ENCODE measurements at places on chromosomes 1 and 21. TPM values are rescaled to one million over a fixed set of nuclear protein-coding genes. Genes with fewer than 3 reads are reported as not detected.

GRCh38 chr1:33973799-33974545 lies 110.1 kb downstream of the HMGB4 start:
- no peaks in the 10 kb centered on the region for H3K4me1 ChIP-seq
- no peak overlapping the region for H3K4me3 ChIP-seq

- no peaks in the 10 kb centered on the region for H3K4me1 ChIP-seq
- H3K36me3 ChIP-seq: no peaks in the 10 kb centered on the region
- peak; percentile 3 for DNase-seq
- no peak overlapping the region for H3K4me3 ChIP-seq
- no peak overlapping the region for H3K27ac ChIP-seq
Measured at GRCh38 chr1:53074313-53075154, 12.5 kb downstream of the PODN start.

DNA sequence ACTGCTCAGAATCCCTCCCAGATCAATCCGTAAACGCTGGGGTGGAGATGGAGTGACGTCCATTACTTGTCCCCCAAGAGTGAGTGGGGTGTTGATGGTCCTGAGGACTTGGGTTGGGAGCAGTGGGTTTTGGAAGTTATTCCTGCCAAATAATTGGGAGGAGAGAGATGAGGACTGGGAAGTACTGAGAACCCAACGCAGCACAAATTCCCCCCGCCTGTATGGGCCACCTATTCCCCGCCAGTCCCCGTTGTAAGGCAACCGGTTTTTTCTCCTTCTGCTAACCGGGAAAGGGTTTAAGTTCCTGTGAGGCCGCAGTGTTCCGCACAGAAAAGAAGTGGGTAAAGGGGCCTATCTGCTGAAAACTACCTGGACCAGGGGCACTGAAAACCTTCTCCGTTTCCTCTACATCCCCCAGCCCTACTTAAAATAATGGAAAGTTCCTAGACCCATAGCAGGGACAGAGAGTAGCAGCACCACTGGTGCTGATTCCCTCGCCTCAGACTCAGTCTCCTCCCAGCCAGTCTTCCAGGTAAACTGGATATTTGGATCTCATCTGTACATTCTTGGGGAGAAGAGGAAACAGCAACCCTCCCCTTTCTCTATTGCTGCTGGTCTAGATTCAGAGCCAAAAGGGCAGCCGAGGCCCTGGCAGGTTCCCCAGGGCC lies 738 bp downstream of the LURAP1 start:
- peaks cover 4% of the 10 kb centered on the region for H3K27me3 ChIP-seq
- no peak for DNase-seq
- peaks cover 20% of the 10 kb centered on the region for H3K4me1 ChIP-seq
- H3K36me3 ChIP-seq: peaks cover 3% of the 10 kb centered on the region

GRCh38 chr1:219529116-219529515 lies 83.8 kb downstream of the ZC3H11B start:
- peaks cover 2% of the 10 kb centered on the region for H3K27me3 ChIP-seq
- H3K36me3 ChIP-seq: no peaks in the 10 kb centered on the region
- H3K4me1 ChIP-seq: no peaks in the 10 kb centered on the region
- H3K27ac ChIP-seq: no peak overlapping the region
- no peak overlapping the region for H3K4me3 ChIP-seq

DNA sequence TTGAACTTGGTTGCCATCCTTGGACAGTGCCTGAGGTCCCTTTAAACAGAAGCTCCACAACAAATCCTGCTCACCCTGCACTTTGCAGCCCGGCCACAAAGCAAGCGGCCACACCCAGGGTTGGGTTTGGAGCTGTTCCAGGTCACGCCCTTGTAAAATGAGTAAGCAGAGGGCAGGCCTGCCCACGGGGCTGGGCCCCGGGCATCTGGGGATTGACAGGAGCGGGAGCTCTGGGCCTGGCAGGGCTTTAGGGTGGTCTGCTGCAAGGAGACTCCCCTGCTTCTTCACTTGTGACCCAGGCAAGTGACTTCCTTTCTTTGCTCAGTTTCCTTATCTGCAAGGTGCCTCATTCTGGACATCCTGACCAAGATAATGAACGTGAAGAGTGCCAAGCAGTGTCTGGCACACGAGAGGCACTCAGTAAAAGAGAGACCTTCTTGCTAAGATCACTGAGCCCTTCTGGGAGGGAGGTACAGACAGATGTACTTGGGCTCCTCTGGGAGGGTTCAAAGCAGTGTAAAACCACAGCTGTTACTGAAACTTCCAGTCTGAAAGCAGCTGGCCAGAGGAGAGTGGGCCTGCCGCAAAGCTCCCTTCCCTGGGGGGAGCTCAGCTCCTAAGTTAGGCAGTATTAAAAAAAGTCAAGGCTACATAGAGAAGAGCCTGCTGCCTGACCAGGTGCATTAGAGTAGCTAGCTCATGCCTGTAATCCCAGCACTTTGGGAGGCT lies 2.6 kb downstream of the E2F2 start:
- no peaks in the 10 kb centered on the region for H3K27me3 ChIP-seq
- H3K27ac ChIP-seq: peak overlapping the region; percentile 81
- peak; percentile 51 for DNase-seq
- no peaks in the 10 kb centered on the region for H3K36me3 ChIP-seq
- peaks cover 94% of the 10 kb centered on the region for H3K4me1 ChIP-seq

DNA sequence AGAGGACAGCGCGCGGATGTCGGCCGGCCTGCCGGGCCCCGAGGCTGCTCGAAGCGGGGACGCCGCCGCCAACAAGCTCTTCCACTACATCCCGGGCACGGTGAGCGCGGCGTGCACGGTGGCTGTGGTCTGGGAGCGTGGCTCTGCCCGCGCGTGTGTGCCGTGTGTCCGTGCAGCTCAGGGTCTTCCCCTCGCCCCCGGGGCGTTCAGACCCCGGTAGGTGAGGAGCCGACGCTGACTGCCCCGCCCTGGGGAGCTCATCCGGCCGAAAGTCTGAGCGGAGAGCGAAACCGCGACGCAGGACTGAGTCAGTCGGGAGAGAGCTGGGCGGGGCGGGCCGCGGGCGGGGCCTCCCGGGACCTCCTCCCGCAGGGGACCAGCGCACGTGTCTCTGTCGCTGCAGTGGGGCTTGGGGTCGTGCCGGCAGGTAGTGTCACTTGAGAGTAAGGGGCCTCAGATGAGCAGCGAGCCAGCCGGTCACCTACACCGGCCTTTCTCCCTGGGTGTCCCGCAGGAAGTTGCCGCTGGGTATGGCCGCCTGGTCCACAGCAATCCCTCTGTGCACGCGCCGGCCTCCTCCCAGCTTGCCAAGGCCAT lies 520 bp downstream of the PLEKHN1 start:
- peaks cover 1% of the 10 kb centered on the region for H3K36me3 ChIP-seq
- peak; percentile 65 for DNase-seq
- peaks cover 6% of the 10 kb centered on the region for H3K27me3 ChIP-seq

DNA sequence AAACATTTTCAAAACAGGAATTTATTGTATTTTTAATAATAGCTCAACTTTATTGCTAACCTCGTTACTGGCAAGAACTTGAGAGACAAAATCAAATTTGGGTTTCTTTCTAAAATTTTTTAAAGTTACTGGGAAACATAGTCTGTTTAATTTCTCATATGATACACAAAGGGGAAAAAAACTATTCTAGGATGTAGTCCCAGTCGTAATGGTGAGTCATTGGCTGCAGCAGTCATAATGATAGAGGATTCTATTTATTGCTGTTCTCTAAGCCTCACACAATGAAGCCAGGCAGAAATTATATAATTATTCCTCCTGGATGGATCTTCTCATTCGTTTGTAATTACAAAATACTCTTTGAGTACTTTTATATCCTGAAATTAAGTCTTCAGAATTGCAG lies 326.5 kb upstream of the SGIP1 start:
- no peaks in the 10 kb centered on the region for H3K36me3 ChIP-seq
- no peak overlapping the region for H3K27ac ChIP-seq
- no peaks in the 10 kb centered on the region for H3K4me1 ChIP-seq
- H3K4me3 ChIP-seq: no peak overlapping the region
- peaks cover 24% of the 10 kb centered on the region for H3K27me3 ChIP-seq
- no peak for DNase-seq

DNA sequence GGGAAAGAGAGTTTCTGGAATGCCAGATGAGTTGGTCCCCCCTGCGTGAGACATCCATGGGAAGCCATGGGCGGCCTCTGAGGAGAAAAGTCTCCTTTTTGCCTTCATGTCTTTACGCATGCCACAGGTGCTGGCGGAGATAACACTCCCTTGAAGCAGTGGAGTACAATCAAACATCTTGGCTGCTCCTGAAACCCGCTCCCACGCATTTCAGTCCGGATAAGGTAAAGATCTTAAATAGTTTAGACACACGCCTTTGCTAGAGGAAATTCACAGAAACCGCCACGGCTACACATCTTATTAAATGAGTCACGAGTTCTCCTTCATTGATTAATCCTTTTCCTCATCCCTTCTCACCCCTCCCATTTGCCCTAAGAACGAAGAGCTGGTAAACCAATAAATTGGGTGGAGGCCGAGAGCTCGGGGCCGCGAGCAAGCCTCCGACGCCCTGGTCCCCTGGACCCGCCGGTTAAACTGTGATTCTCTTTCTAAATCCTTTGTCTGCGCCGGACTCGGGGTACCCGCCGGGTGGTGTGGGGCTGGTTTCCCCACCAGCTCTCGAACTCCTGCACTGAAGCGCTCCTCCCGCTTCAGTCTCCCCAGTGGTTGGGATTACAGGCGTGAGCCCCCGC lies 6.6 kb upstream of the ZNF669 start:
- DNase-seq: no peak
- H3K36me3 ChIP-seq: no peaks in the 10 kb centered on the region
- peaks cover 48% of the 10 kb centered on the region for H3K27me3 ChIP-seq
- H3K27ac ChIP-seq: no peak overlapping the region
- peaks cover 6% of the 10 kb centered on the region for H3K4me1 ChIP-seq

GRCh38 chr1:93810316-93810715 lies 68.7 kb downstream of the DNTTIP2 start:
- no peak for DNase-seq
- no peak overlapping the region for H3K27ac ChIP-seq
- H3K27me3 ChIP-seq: no peaks in the 10 kb centered on the region
- no peak overlapping the region for H3K4me3 ChIP-seq
- H3K4me1 ChIP-seq: no peaks in the 10 kb centered on the region

DNA sequence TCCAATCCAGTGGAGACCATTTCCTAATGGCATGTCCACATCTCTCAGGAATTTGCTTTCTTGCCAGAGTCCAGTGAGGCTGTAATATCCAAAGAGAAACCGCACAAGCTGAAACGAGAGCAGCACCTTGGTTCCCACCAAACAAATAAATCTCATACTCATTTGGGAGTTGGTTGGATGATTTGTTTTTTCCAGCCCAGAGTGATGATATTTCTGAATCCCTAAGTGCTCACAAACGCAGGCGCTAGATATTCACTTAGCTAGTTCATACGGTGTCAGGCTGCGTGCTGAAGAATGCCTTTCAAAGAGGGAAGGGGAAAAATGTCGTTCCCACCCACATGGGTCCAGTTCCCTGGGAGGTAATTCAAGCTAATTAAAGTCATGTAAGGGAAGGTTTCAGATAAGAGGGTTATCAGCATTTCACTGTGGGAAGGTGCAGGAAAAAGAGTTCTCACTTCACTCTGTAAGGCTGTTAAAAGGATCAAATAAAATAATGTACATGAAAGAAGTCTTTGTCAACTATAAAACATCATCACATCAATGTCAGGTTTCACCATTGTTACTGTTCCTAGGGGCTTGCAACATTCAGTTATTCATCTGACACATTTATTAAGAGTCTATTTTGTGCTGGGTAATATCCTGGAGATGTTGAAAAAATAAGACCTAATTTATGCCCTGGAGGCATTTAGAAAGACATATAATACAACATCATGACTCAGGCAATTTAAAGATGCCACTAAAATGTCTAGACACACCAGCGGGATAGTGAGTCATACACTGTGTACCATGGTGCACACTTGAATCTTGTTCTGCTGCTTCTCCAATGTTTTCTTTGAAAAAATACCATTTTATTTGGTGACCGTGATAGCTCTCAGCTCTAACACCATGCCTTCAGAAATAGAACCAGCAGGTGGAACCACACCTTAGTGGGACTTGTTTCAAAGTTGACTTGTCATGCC lies 19.3 kb downstream of the DPT start:
- no peaks in the 10 kb centered on the region for H3K4me1 ChIP-seq
- H3K36me3 ChIP-seq: no peaks in the 10 kb centered on the region
- no peak overlapping the region for H3K27ac ChIP-seq
- no peak overlapping the region for H3K4me3 ChIP-seq
- no peak for DNase-seq

DNA sequence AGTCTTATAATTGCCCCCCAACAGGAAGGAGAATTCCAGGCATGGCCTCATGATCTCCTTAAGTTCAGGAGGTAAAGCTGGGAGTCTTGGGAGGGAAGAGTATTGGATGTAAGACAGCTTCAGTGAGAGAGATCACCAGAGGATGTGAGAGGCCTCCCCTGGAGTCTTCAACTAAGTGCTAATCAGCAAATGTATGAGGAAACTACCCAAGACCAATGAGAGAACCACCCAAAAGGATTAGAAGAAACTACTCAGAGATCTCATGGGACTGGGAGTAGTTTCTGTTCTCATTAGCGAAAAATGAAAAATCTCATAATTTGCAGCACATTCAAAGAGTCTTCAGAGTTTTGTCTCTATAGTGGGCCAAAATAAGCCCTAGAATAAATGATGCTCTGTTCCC lies 36.6 kb upstream of the WNT2B start:
- H3K4me3 ChIP-seq: no peak overlapping the region
- no peaks in the 10 kb centered on the region for H3K36me3 ChIP-seq
- no peak for DNase-seq
- H3K27ac ChIP-seq: no peak overlapping the region
- H3K4me1 ChIP-seq: peaks cover 8% of the 10 kb centered on the region

- no peak for DNase-seq
- no peaks in the 10 kb centered on the region for H3K27me3 ChIP-seq
- no peak overlapping the region for H3K27ac ChIP-seq
- no peaks in the 10 kb centered on the region for H3K4me1 ChIP-seq
- H3K36me3 ChIP-seq: no peaks in the 10 kb centered on the region
- H3K4me3 ChIP-seq: no peak overlapping the region
Measured at GRCh38 chr1:234647758-234648157, 37.8 kb upstream of the IRF2BP2 start.

- no peaks in the 10 kb centered on the region for H3K27me3 ChIP-seq
- H3K4me3 ChIP-seq: no peak overlapping the region
- peaks cover 4% of the 10 kb centered on the region for H3K36me3 ChIP-seq
- no peaks in the 10 kb centered on the region for H3K4me1 ChIP-seq
- H3K27ac ChIP-seq: no peak overlapping the region
Measured at GRCh38 chr21:34009193-34009592, 64.2 kb upstream of the MRPS6 start.

The LCA5L gene
- total RNA-seq: 0.86 TPM

The INPP5B gene
- total RNA-seq: 63.4 TPM

The GATAD2B gene
- total RNA-seq: 78.4 TPM

The RGS18 gene
- total RNA-seq: not detected

The IQGAP3 gene
- total RNA-seq: 0.29 TPM

The CLEC20A gene
- total RNA-seq: 2.9 TPM

All from activated B cell treated with CpG ODN at 0.5 μM for 24 hours (primary cell).